ENCODE measurements at places on chromosomes 5 and 9.

GRCh38 chr9:124217836-124218437 is 39.8 kb upstream of the NEK6 start:
- DNase-seq: no peak

DNA sequence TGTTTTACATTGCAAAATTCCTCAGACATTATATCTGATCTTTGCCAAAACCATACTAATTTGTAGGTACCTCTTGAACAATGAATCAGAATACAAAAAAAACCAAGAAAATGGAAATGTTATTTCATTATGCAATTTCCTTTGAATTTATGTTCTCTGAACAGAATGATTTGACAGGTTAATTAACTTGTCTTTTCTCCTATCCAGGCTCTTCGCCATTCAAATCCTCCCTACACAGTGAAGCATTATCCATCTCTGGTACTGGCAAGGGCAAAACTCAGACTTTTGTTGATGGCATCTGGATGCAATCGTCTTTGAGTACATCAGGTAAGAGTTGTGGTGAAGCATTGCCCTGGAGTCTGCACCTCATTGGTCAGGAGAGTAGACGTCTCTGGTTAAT is 655.7 kb upstream of the ITGA1 start:
- DNase-seq: no peak

DNA sequence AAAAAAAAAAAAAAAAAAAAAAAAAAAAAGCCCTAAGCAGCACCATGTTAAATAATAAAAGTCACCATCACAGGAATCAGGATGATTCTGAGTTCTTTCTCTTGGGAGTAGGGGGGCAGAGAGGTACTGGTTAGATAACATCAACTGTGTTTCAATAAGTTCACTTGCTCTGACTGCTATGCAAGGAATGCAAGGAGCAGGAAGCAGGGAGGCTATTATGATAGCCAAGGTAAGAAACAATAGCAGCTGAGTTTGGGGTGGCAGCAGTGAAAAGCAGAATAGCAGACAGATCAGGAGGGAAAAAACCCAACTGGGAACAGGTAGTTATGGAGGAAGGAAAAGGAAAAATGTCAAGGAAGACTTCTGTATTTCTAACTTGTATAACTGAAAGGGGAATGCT is 8.2 kb downstream of the CEP120 start:
- DNase-seq: no peak

DNA sequence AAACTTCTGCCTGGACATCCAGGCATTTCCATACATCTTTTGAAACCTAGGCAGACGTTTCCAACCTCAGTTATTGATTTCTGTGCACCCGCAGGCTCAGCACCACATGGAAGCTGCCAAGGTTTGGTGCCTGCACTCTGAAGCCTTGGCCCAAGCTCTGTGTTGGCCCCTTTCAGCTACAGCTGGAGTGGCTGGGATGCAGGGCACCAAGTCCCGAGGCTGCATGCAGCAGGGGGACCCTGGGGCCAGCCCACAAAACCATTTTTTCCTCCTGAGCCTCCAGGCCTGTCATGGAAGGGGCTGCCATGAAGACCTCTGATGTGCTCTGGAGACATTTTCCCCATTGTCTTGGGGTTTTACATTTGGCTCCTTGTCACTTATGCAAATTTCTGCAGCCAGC is 49.9 kb downstream of the NFX1 start:
- DNase-seq: no peak

DNA sequence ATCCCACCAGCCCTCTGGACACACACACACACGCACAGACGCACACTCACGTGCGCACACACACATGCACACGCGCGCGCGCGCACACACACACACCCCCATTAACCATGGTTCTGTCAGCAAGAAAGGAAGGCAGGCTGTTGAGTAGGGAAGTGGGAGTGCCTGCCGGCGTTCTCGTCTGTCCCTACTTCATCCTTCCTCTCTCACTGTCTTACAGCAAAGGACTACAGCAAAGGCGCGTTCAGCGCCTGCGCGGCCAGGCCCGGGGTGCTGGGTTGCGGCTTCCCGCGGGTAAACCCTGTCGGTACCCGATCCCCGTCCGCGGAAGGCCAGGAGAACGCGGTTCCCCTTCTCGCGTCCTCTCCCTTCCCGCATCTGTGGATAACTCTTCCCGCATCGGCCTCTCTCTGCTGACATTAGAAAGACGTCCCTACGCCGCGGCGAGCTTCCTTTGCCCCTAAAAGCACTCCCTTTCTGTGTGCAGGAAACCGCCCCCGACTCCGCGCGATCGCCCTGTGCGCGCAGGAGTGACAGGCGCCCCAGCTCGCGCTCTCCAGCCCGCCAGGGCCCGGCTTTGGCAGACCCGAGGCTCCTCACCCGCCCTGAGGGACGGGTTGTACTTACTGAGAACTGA is 219.2 kb downstream of the AGTPBP1 start:
- DNase-seq: no peak

- DNase-seq: no peak
These were observed 62.0 kb upstream of the HRH2 start for GRCh38 chr5:175595905-175596304.

DNA sequence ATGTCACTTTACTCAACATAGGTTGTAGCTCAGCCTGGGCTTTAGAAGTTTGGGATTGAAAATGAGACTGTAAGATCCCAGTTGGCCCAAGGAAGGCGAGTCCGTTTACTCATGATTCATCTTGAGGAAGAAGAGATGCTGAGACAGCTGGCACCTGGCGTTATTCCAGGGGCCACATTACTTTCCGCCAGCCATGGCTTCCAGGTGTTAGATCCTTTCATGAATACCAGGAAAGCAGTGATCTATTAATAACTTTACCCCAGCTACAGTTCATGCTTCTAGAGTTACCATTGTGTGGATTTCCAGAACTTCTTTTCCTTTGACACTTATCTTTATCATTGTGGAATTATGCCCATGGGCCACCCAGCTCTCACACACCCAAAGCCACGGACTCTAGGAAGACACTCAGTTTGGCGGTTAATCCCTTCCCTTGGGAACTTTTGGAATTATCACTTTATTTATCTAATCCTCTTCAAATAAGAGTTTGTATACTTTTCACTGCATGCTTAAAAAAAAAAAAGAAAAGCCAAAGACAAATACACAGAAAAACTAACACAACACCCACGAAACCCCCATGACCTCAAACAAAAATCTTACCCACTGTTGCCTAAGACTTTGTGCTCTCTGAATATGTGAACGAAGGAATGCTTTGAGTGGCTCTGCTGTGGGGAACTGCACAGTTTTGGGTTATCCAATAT is 26.9 kb downstream of the RAI14 start:
- DNase-seq: peak; percentile 18

DNA sequence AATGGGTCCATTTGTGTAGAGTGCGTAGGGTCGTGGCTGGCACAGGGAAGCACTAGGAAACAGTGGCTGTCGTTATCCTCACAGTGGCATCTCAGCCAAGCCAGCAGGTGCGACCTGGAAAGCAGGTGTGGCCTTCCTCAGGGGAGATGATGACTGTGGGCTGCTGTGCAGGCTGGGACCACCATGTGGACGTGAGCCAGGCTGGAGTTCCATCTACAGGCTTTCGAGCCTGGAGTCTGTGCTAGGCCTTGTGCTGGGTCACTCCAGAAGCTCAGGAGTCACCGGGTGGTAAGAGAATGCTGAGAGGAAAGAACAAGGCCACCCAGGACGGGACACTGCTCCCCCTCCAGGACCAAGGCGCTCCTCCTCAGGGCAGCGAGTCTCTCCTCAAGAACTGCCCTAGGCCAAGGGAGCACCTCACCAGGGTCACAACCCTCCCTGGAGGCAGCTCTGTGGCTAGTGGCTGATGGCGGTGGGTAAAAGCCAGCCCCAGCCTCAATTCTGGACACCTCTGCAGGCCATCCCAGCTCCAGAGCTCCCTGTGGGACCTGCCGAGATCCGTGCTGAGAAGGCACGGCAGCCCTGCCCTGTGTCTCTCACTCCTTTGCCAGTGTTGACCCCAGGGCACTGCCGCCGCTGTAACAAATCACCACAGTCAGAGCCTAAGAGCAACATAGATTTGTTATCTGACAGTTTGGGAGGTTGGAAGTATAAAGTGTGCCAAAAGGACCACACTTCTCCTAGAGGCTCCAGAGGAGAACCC is 36.0 kb downstream of the WHRN start:
- DNase-seq: no peak

DNA sequence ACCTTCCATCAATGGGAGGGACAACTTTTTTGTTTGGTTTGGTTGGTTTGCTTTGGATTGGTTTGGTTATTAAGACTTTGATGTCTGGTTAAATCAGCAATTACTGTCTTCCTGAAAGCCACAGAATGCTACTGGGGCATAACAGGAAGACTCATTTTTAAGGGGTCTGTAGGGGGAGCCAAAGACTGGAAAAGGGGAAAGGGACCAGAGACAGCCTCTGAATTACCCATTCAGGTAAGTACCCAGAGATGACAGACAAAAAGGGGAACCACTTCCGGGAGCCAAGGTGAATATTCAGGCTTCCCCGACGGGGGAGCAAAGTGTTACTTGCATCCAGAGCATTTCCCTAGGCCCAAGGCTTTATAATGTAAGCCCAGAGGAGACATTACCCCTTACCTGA is 4.6 kb upstream of the FEM1C start:
- no peak for DNase-seq

GRCh38 chr5:40904205-40904993 is 4.9 kb upstream of the C7 start:
- peak; percentile 68 for DNase-seq

DNA sequence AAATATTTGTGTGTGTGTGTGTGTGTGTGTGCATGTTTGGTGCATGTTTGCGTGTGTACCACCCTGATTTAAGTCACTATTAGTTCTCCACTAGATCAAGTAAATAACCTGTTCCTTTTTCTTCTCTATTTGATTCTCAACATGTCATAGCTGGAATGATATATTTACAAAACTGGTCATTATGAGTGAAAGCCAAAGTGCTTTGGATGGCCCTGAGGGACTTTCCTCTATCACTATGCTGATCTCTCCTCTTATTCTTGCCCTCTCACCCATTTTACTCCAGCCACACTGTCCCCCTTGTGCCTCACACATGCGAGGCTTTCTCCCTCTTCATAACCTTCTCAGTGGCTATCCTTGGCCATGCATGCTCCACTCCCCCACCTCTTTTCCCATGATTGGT is 144.6 kb upstream of the NMUR2 start:
- no peak for DNase-seq

DNA sequence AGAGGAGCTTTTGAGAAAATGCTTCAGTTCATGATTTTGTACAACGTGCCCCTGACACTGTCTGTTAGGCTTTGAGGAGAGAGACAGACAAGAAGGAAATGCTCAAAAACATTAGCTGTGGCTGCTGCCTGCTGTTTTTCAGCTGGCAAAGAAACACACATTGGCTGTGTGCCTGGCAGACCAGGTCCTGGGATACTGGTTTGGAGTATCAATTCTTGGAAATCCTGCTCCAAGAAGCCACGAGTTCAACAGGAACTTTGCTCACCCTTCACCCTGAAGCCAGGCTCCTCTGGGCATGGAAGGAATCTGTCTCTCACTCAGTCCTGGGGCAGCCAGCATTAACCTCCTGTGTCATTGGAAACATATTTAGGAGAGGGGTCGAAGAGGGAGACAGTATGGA is 245.5 kb downstream of the AUH start:
- no peak for DNase-seq

DNA sequence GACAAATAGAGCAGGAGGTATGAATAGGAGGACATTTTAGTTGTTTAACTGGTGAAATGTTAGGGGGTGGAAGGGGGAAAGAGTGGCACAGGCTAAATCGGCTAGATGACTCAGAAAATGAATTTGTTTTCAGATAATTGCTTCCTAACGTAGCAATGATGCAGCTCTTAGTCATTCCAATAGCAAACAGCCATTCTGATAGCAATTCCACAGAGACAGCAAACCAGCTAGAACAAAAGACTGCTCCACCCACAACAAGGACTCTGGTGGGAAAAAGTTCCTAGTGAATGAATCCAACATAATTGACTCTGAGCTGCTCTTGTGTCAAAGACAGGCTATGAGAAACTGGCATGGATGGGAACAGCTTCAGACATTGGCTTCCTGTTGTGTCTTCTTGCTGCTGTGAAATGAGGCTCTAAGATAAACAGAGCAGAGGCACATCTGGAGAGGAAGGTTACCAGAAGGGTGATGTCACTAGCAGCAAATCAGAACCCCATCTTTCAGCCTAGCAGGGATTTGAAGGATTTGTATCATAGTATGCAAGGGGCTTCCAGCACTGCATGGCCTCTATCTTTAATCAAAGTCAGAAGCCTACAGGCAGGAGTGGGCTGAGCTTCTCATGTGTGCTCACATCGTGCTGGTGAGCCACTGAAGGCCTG is 28.1 kb upstream of the F2RL1 start:
- no peak for DNase-seq

DNA sequence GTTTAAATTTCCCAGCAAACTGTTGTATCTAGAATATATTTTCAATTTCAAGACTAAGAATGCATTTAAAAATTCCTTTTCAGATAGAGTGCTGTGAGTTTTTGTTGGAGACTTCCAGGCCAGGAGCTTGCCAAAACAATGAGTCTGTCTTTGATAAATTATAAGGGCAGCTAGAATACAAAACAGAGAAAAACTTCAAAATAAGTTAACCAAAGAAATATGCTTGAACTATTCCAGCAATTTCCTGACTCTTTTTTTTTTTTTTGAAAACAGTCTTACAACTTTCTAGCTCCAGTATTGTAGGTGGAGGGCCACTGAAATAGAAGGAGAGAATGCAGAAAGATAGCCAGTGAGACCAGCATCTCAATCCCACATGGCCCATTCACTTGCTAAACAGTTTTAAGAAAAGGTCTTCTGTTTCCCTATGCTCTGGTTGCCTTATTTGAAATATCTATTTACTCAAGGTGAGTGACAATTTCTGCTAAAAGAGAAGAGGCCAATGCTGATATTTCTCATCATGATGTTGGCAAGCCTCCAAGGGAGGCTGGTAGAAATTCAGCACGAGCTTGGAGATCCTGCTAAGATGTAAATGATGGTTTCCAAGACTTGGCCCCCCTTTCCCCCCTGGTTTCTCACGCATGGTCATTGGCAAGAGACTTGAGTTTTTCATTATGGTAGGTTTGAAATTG is 103.2 kb downstream of the USP20 start:
- DNase-seq: no peak

GRCh38 chr9:130561056-130561455 is 18.3 kb upstream of the FUBP3 start:
- DNase-seq: no peak

GRCh38 chr5:93161661-93162654 is 419.1 kb downstream of the NR2F1-AS1 start:
- DNase-seq: peak; percentile 18

GRCh38 chr9:124373386-124373785 is 41.9 kb downstream of the PSMB7 start:
- DNase-seq: no peak

DNA sequence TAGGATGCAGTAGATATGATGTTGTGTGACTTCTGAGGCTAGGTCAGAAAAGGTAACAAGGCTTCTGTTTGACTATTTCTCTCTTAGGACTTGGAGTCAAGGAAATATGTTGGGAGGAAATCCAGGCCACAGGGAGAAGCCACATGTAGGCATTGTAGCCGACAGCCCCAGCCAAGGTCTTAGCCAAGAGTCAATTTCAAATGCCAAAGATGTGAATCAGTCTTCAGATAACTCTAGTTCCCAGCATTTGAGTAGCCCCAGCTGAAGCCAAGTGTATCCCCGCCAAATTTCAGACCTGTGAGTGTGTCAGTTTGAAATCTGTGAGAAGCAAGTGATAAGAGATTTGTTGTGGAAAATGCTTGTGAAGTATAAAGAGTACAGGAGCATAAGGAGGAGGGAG is 38.1 kb upstream of the ISL1 start:
- no peak for DNase-seq

Data from NCI-H446 treated with DMSO at 0.1 percent for 48 hours (cell line).